ENCODE measurements at places on chromosomes 6 and 20. TPM values are rescaled to one million over a fixed set of nuclear protein-coding genes. Genes with fewer than 3 reads are reported as not detected.

DNA sequence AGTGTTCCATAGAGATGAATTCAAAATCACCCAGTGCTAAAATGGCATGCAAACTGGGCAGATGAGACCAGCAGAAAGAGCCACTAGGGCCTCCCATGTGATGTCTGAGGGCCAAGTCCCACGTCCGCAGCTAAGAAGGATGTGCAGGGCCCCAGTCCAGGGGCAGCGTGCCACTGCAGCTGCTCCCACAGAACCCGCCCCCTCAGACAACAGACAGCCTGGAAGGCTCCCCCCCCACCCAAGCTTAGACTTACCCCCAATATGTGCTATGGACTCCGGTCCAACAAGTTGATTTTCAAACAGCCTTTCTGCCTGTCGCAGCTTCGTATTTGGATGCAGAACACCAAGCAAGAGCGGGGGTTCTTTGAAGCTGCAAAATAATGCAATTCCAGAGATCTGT is 14.0 kb downstream of the APMAP start:
- DNase-seq: no peak

DNA sequence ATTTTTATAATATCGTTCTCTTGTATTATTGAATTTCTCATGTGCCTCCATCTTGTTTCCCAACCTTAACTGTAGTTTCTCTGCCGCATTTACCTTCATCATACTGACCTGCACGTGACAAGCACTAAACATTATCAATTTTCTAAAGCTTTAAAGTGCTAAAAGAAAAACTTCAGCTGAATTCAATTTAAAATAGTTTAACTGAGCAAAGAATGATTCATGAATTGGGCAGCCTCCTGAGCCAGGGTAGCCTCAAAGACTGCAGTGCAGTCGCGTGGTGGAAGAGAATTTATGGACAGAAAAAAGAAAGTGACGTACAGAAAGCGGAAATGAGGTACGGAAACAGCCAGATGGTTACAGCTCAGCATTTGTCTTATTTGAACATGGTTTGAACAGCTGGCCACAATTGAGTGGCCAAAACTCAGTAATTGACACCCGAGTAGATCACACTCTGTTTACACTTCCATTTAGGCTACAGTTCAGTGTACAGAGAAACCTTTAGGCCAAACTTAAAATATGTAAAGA is 4.2 kb upstream of the ZDHHC14 start:
- DNase-seq: no peak

DNA sequence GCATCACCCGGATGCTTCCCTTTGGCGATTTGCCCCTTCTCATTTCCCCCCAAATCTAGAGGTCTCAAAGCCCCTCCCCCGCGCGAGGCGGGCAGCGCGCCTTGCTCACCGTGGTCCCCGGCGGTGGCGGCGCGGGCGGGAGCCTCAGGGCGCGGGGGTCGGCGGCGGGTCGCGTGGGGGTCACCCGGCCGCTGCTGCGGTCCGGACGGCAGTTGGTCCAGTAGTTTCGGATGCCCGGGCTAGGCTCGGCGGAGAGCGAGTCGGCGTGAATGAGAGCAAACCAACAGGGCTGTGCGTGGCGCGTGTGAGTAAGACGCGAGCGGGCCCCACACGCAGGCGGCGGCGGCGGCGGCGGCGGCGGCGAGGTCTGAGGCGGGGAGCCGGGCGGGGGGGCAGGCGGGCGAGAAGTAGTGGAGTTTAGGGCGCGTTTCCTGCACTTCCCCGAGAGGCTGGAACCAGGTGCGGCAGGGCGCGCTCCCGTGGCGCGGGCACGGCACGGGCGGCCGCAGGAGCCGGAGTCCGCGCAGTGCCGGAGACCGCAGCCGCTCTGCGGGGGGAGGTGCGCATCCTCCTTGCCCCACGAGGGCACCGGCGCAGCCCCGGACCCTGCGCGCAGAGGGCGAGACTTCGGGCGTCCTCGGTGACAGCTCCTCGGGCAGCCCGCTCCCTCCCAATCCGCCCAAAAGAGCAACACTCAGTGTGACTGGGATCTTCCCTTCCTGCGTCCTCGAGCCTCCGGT is 567 bp downstream of the HS3ST5 start:
- DNase-seq: peak; percentile 59

- DNase-seq: no peak
These were observed 13.3 kb downstream of the SLC22A1 start for GRCh38 chr6:160134779-160135547.

DNA sequence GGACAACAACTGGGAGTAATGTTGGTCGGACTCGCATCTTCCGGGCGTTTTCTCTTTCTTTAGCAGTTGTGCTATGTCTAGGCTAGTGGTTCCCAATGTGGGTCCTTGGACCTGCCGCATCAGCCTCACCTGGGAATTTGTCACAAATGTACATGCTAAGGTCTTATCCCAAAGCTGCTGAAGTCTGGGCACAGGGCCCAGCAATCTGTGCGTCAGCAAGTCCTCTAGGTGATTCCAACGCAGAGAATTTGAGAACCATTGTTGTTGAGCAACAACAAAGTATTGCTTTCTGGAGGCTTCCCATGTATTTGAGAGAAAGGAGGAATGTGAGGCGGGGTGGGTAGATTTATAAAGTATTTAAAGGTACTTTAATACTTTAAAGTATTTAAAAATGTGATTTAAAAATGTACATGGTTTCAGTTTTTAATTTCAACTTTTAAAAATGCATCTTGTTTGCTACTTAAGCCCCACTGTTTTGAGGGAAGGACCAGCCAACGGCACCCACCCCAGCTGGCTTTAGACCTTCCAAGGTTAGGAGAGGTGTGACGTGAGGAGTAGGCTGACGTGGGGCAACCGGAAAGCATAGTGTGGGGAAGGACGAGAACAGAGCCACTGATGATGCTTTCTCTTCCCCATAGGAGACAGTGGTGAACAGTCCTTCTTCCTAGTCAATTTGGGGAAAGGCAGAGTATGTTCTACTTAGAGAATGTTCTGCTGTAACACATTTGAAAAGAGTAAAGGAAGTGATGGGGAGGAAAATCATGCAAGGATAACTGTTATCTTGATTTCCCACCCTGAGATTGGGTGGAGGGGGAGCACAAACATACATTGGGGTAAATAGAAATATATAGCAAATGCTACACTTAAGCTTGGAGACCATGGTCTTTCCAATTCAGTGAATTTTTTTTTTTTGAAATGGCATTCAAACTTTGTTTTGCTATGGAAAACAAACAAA is 4.3 kb downstream of the UST start:
- no peak for DNase-seq

C2 gene
- total RNA-seq: 1.3 TPM

GRCh38 chr6:91695221-91695620 is 1108.3 kb upstream of the MAP3K7 start:
- no peak for DNase-seq

GRCh38 chr6:41503827-41504465 is 42.2 kb upstream of the FOXP4 start:
- DNase-seq: peak; percentile 40

GRCh38 chr20:46202766-46203509 is 84.8 kb downstream of the CD40 start:
- no peak for DNase-seq

- no peak for DNase-seq
These were observed 138.7 kb upstream of the BACH2 start for GRCh38 chr6:90435207-90435899.

DNA sequence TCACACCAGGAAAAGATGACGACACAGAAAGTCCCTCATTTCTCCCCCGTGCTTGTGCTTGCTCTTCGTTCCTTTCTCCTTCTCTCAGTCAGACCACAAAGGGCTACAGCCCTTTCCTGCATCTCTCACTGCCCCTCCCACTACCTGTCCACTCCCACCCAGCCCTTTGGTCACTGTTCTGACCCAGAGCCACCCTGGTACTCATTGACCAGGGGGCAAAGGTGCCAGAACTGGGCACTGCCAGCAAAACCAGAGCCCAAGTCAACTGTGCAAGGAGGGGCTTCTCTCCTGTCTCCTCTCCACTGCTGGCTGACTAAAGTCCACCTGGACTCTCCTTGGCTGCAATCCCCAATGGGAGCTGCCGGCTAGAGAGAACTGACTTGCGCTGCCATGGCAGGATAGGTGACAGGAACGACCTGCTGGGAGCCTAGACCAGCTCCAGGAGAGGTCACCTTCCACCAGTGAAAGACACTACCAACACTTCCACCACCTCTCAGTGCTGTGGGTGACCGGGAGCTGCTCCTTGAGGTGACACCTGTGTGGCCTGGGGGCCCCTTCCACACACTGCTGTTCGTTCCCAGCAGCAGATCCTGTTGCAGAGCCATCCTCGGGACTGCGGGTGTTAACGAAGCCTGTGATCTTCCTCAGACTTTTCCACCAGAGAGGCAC is 32.8 kb downstream of the KCNK17 start:
- DNase-seq: no peak

GRCh38 chr6:108423982-108424705 is 129.3 kb downstream of the AFG1L start:
- no peak for DNase-seq
